ENCODE measurements at places on chromosomes 3 and 15.
A peak's percentile ranks its signal among the peaks of the same experiment; 100 is the strongest.

GRCh38 chr3:103991461-103992115 lies 1375.1 kb upstream of the ALCAM start:
- DNase-seq, result no peak

- no peak for DNase-seq
Measured at GRCh38 chr15:100134089-100134583, 207.6 kb downstream of the ADAMTS17 start.

- DNase-seq, result no peak
Measured at GRCh38 chr15:21271566-21271965, 168.7 kb downstream of the POTEB3 start.

DNA sequence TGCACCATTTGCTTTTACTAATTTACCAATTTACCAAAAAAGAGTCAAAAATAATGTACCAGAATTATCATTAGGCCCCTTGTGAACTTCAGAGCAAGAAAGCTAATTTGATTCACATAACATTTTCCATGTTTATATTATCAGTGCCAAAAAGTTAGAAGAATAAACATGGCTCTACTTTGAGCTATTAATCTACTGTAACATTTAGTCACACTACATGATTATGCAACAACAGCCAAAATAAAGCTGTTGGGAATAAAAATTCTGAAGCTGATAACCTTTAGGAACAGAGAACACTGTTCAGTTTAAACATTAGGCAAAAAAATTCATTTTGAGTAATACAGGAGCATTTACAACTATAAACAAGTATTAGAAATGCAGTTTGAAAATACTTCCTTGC lies 63.6 kb downstream of the PROS1 start:
- DNase-seq, result no peak

DNA sequence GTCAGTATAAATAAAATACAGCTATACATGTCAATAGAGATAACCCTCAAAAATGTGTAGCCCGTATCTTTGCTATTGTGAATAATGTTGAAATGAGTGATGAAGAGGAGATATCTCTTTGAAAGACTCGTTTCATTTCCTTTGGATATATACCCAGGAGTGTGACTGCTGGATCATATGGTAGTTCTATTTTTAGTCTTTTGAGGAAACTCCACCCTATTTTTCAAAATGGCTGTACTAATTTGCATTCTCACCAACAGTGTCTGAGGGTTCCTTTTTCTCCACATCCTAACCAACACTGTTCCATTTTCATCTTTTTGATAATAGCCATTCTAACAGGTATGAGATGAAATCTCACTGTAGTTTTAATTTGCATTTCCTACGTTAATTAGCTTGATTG lies 237.5 kb upstream of the GBE1 start:
- no peak for DNase-seq

- no peak for DNase-seq
Measured at GRCh38 chr3:147881933-147882332, 472.8 kb downstream of the ZIC1 start.

- DNase-seq, result no peak
Measured at GRCh38 chr3:10206166-10206511, 41.4 kb downstream of the IRAK2 start.

- DNase-seq, result no peak
Measured at GRCh38 chr15:39657668-39658067, 76.8 kb downstream of the THBS1 start.

DNA sequence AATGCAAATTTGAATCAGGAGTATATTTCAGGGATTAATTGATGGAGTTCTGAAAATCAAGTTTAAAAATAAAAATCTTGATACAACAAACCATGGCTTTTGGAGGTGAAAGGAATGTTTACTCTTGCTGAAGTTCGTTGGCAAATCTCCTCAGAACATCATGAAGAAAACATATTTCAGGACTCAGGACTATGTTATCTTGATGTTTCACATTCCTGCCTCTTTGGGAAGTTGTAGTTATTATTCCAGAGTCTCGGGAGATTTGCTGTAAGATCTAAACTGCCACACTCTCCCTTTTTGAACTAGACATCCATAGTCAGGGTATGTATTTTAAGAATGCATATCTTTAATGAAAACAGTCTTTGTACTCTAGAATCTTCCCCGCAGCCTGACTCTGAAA lies 271.2 kb downstream of the RBMS3 start:
- DNase-seq, result no peak

DNA sequence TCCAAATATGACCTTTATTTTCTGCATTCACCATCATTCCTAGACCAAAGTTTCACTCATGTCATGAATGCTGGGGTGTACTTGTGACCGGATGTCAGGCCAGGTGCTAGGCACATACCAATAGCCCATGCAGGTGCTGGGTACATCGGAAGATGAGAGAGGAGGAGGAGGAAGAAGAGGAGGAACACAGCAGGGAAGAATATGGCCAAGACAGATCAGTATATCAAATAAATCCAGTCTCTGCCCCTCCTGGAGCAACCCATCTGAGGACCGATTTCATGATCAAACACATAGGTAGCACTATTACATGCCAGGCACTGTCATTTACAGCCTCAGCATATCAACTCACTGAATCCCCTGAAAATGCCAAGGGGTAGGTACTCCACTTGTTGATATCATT lies 3.0 kb upstream of the WNT7A start:
- DNase-seq, result no peak

- no peak for DNase-seq
Measured at GRCh38 chr15:51108933-51109550, 14.3 kb upstream of the TNFAIP8L3 start.

DNA sequence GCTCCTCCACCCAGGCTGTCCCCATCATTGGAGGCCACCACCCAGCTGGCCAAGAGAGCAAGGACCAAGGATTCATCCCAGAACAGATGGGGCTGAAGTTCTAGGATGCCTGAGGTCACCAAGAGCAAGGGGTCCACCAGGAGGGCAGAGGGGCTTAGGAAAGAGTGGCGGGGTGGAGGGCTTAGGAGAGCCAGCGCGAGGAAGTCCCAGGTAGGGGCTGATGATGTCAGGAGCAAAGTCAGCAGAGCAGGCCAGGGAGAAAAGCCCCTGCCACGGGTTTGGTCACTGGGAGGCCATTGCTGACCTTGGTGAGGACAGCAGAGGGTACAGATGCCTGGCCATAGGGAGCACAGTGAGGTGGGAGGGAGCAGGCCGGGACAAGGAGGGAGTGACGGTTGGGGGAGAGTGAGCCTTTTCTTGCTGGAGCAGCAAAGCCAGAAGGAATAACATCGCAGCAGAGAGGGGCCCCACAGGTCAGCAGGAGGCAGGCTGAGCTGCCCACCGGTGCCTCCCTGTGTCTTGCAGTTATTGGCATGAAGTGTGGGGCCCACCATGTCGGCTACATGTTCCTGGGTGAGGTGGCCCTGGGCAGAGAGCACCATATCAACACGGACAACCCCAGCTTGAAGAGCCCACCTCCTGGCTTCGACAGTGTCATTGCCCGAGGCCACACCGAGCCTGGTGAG lies 5.2 kb downstream of the PARP3 start:
- DNase-seq, result no peak

GRCh38 chr3:109910772-109911171 lies 573.4 kb upstream of the DPPA4 start:
- no peak for DNase-seq

DNA sequence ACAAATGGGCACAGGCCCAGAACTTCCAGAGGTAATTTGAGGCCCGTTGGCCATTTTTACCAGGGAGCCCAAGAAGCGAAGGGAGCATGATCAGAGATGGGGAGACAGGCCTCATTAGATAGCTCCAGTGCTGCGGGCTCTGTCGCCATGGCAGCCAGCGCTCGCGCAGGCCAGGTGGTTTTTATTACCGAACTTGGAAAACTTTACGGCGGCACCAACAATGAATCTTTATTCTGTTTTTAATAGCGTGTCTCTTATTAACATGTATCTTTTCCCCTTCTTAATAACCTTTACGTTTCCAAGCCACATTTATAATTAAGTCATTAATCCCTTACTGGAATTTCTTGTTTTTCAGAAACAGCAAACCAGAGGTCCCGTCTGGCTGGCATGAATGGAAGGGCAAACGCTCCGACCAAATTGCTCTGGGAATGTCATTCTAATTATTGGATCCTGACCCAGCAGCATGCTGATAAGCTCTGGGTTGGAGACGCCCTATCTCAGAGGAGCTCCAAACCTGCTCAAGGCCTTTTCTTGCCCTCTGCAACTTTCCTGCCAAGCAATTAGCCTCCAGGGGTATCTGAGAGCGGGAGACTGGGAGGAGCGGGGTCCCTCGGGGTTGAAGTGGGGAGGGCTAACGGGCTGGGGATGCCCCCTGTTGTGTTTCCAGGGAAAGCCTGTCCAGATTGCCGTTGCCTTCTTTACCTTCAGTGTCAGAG lies 256.4 kb downstream of the TLE3 start:
- DNase-seq, result no peak

- DNase-seq, result no peak
Measured at GRCh38 chr15:56786966-56787365, 53.7 kb upstream of the ZNF280D start.

DNA sequence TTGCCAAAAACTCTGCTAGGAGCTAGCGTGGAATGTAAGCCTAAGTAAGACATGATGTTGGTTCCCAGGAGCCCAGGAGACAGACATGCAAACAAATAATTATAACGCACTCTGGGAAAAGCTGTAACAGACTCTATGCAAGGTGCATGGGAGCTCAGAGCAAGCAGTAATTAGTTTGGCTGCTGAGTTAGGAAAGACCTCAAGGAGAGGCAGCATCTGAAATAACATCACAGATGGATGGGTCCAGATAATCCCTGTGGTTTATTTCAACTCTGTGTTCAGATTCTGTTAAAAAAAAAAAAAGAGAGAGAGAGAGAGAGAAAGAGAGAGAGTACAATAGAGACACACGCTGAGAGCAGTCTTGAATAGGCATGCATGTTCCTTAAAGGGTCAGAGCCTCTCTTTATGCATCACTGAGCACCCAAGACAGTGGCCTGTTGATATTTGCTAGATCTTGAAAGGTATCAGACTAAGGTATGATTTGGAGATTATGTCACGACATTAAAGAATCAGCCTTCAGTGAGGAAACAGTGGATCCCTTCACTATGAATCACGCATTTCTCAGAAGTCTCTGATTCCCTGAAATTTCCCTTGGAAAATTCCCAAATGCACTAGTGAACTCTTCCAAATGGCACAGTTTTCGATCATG lies 124.4 kb upstream of the LIPC start:
- peak; percentile 64 for DNase-seq

DNA sequence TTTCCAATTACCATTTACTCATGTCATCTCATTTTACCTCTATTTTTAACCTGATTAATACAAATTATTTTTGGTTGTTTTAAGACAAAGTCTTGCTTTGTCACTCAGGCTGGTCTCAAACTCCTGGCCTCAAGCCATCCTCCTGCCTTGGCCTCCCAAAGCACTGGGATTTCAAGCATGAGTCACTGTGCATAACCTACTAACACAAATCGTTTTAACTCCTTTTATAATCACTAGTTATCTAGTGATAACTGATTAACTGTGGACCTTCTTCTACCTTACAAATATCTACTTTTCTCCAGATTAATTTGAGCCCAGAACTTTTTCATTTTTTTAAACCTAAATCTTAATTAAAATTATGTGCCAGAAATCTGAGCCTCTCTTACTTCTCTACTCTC lies 4.6 kb downstream of the ATP13A3 start:
- no peak for DNase-seq

GRCh38 chr3:12972043-12972442 lies 101.2 kb downstream of the IQSEC1 start:
- DNase-seq, result no peak

All from cerebellum (tissue), 4 donors.